ENCODE measurements at places on chromosomes 5 and 9.

GRCh38 chr5:141941779-141942178, 16.2 kb downstream of the PCDH12 start:
- no peak for DNase-seq

DNA sequence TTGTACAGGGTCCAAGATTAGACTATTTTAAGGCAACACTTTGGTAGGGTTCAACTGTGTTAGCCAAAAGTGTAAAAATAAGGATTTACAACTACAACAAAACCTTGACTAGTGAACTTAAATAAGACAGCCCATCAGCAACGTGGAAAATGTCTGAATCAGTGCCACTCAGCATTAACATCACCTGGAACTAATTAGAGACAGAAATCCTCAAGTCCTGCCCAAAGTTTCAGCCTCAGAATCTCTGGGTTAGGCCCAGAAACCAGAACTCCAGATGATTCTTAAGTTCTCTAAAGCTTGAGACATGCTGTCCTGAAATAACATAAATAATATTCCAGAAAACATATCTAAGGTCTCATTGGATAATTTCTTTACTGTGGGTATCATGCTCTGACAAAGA, 118.6 kb downstream of the SEMA6A start:
- no peak for DNase-seq

- DNase-seq: no peak
Observed at GRCh38 chr9:111187376-111187775, 142.6 kb downstream of the OR2K2 start.

DNA sequence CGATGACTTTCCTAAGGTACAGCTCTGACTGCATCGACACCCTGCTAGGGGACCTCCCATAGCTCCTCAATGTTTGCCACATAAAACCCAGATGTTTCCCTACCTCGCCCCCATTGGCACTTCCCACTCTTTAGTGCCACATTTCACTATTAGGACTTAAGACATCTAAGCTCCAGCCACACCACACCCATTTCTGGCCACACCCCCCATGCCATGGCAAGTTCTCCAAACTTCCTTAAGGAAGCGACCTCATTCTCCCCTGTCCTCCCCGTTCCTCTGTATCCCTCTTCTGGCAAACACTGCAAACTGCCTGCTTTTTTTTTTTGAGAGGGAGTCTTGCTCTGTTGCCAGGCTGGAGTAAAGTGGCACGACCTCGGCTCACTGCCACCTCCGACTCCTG, 62.9 kb downstream of the USP20 start:
- no peak for DNase-seq

GRCh38 chr5:151651997-151652645, 34.6 kb downstream of the SPARC start:
- peak; percentile 71 for DNase-seq

DNA sequence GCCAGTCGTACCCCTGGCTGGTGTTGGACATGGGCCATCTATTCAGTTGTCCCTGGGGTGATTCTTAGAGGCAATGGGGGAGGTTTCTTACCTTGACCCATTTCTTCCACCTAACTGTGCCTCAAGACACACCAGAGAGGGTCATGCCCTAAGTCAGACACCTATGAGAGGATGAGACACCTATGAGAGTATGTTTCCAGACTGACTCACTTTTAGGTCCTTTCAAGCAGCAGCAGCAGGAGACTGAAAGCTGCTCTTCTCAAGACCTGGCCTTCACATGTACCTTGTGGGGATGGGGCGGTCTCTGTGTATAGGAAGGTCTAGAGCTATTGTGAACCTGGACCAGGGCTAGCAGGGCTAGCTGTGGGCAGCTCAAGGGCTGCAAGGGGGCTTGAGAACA, 130.1 kb downstream of the TENT4A start:
- DNase-seq: no peak

GRCh38 chr5:111764019-111764418, 7.0 kb upstream of the NREP start:
- no peak for DNase-seq

- DNase-seq: no peak
Observed at GRCh38 chr9:113954591-113954990, 78.5 kb downstream of the ZNF618 start.

DNA sequence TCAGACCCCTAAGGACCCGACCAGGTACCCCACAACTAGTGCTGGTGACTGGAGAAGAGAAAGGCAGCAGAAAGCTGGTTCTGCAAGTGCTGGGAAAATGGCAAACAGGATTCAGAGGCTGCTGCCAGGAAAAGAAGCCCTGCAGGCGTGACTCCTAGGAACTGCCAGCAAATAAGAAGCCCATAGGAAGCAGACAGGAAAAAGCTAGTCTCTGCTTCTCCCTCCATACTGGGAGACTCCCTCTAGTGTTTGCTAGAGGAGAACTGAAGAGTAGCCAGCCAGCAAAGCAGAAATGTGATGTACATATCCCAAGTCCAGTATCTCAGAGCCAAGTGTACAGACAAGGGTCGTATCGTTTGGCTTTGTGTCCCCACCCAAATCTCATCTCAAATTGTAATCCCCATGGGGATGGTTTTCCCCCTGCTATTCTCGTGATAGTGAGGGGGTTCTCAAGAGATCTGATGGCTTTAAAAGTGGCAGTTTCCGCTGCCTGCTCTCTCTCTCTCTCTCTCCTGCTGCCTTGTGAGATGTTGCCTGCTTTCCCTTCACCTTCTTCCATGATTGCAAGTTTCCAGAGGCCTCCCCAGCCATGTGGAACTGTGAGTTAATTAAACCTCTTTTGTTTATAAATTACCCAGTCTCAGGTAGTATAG, 38.1 kb upstream of the TUSC1 start:
- peak; percentile 59 for DNase-seq

DNA sequence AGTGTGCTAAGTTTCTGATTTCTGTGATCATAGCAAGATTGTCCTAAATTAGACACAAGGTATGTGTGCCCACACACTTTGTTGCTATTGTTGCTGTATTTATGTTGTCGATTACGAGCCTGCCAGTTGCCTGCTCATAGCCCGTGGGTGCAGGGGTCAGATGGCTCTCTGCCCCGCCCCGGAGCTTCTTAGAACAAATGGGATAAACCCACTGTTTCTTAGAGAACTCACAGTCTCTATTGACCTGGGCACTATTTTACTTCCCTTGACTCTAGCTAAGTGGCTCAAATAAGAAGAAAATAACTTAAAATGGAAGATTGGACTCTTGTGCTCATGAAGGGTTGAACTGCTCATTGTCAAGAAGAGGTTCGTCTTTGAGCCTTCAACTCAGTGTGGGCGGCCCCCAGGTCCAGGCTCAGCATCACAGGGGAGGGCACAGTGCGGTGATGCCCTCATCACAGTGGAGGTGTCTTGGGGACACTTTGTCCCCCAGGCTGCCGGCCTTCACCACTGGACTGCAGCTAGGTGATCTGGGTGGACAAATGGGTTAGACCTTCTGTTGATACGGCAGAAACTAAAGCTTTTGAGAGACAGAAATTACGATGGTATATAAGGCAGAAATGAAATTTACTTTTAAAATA, 155.5 kb downstream of the TENT4A start:
- no peak for DNase-seq

DNA sequence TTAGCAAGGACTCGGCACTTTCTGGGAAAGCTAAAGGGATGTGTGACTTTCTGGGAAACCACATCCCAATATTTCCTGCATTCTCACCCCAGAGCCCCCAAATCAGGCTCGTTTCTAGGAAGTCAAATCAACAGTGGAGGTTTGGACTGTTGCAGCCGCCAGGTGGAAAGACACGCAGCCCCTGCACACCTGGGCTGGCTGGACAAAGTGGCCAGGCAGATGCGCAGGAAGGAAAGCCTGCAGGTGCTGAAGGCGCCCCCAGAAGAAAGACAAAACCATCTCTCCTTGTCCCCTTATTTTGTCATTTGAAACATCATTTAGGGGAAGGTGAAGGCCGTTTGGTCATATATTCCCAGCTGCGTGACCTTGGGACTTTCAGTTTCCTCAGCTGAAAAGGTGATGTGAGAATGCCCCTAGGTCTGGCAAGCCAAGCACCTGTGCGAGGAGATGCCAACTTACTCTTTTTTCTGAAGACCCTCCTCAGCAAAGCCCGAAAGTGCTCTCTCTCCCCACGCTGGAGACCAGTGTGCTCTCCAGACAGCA, 97.9 kb upstream of the CPEB4 start:
- DNase-seq: no peak

GRCh38 chr9:90830977-90831376, 29.4 kb downstream of the SYK start:
- no peak for DNase-seq

- no peak for DNase-seq
Observed at GRCh38 chr9:2639786-2640185, 18.2 kb downstream of the VLDLR start.

DNA sequence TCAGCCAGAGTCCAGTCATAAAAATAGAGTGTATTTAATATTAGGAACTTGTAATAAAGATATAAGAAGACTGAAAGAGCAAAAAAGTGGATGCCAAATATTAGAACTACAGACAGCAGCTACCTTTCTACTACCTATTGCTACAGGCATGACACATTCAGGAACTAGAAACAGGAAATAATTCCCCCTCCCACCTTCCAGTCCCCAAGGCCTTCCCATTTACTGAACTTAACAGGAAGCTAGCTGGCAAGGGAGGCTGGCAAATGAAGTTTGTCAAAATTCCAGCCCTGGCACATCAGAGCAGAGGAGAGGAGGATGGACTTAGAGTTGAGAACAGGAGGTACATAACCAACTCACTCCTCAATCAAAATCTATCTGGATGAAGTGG, 50.2 kb upstream of the RIC1 start:
- no peak for DNase-seq

- DNase-seq: no peak
Observed at GRCh38 chr9:136981588-136982231, 1.1 kb upstream of the LCNL1 start.

DNA sequence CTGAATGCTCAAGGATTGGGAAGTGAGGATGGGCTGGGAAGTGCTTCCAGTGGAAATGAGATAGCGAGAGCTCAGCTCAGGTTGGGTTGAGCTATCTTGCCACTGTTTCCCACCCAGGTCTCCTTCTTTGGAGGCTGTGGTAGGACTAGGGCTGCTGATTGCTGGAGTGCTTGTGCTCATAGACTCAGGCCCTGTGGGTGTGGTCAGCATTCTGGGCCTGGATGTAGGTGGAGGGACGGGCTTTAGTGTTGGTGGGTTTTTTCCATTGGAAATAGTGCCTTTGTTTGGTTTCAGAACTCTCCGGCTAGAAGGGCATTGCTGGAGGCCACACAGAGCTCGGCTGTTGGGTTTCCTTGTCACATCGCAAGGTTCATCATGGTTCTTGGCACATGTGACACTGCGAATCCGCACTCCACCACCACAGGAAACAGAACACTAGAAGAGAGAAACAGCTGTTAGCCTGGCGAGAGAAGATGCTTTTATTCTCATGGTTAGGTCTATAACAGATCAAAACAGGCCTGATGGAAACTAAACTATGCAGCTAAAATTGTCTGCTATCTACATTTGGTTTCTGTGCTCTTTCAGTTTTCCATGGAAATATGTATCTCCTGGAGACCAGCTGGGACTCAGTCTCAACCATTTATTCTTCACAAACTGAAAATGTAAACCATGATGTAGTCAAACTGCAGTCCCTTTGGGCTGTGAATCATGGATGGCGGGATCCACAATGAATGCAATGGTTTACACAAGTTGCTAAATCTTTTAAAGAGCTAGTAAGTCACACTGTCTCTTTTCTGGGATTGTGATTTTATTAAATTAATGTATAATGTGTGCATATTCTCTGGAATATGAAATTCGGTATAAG, 136.2 kb downstream of the TARS1 start:
- DNase-seq: no peak

- DNase-seq: no peak
Observed at GRCh38 chr9:133822430-133823065, 84.4 kb upstream of the SARDH start.

- no peak for DNase-seq
Observed at GRCh38 chr5:134444941-134445471, 33.3 kb upstream of the CDKN2AIPNL start.

DNA sequence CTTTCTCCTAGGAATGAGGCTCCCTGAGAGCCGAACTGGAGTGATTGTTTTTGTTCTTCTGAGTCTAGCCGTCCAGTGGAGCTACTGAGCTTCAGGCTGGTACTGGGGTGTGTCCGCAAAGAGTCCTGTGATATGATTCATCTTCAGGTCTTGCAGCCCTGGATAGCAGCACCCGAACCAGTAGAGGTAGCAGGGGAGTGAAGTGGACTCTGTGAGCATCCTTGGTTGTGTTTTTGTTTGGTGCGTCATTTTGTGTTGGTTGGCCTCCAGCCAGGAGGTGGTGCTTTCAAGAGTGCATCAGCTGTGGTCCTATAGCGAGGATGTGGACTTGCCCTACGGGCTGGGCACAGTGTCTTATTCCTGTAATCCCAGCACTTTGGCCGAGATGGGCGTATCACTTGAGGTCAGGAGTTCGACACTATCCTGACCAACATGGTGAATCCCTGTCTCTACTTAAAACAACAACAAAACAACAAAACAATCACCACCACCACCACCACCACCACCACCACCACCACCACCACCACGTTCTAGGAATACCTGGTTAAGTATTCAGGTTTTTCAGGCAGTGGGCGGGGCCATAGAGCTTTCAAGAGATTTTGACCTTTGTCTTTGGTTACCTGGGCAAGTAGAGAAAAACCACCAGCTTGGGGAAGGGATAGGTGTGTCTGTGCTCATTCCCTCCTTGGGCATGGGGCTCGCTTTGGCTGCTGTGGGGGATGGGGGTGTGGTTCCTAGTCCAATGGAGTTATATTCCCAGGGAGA, 154.0 kb downstream of the WDR70 start:
- DNase-seq: no peak

GRCh38 chr9:111662576-111663300, 1.3 kb downstream of the GNG10 start:
- no peak for DNase-seq

GRCh38 chr9:3708751-3709150, 182.9 kb upstream of the RFX3 start:
- DNase-seq: peak; percentile 49

DNA sequence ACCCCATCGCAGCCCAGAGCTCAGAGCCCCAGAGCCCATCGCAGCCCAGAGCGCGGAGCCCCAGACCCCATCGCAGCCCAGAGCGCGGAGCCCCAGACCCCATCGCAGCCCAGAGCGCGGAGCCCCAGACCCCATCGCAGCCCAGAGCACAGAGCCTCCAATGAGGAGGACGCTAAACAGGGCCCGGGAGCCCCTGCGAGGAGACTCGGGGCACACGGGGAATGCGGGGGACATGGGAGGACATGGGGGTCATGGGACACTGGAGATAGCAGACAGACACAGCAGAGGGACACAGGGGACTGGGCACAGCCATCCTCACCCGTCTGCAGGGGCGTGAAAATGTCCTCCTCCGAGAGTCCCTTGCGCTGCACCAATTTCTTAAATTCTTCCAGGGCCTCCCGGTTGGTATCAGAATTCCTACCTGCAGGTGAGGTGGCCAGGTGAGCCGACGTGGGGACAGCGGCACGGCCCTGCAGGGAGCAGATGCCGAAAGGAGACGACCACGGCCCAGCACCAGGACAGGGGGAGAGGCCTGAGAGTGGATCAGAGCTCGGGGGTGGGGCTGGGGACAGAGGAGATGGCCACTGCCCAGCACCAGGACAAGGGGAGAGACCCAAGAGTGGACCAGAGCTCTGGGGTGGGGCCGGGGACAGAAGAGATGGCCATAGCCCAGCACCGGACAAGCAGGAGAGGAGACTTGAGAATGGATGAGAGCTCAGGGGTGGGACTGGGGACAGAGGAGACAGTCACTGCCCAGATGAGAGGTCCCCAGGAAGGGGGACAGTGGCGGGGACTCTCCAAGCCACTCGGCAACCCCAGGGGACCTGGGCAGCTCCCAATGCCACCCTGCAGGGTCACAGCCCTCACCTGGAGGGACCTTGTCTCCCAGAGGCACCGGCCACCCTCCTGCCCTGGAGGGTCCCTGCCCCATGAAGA, 2.8 kb downstream of the OBP2B start:
- no peak for DNase-seq

GRCh38 chr9:110443866-110444220, 106.2 kb upstream of the TXNDC8 start:
- no peak for DNase-seq
